ENCODE measurements at places on chromosomes 6 and 20.

DNA sequence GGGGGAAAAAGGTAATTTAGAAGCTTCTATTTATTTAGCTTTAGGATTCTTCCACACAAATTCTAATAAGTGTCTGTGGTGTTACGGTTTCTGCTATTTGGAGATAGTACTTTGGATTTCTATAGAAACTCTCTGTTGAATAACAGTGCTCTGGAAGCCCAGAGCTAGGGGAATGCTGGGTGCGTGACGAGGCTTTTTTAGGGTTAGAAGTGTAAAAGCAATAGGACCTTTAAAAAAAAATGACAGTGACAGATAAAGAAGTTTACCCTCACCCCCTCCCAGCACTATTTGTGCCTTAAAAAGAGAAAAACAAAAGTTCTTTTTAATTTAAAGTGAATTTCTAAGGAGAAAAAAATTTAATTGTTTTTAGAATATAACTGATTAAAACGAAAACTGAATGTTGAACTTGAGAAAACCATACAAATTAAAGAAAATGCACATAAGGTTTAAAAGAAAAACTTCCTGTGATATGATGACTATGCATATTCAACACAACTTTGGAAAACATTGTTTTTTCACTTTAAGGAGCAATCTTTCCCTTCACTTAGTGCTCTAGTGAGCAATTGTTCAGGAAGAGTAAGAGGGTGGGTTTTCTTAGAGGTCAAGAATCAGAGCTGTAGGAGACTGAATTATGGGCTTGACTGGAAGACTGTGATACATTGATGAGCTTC is 89.6 kb upstream of the RIPOR2 start:
- DNase-seq, result no peak

DNA sequence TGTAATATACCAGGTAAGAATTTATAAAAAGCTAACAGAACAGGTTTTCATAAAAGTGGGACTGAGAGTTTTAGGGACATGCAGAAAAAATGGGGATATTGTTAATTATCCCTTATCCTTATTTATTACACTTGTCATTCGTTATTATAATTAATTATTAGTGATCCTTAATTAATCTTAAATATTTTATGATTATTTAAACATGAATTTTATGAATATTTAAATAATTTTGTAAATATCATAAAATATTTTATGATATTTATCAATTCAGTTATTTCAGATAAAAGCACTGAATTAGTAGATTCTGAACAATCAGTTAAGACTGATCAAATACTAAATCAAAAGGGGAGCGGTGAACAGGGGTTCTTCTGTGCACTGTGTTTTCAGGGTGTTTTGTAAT is 300.1 kb downstream of the PAX1 start:
- no peak for DNase-seq

DNA sequence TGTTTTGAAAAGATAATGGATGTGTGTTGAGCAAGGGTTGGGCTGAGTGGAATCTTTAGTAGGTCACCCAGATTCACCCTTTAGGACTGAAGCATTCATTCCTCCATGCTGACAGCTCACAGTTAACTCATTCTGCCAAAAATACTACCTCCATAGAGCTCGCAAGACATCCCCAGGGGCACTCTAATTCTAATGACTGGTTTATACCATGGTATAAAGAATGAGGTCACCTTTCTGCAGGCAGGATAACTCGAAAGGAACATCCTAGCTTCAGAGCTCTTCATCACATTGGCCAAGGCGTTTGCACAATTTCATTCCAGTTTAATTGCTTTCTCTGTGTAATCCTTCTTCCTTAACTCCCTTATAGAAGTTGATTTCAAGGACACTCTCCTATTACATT is 1257.2 kb upstream of the EYS start:
- no peak for DNase-seq

GRCh38 chr6:7541175-7542064 is at the start of gene DSP:
DSP (plus strand) TSS chr6:7541671; CDS start chr6:7541916, 245 bp downstream.
- no peak for DNase-seq

DNA sequence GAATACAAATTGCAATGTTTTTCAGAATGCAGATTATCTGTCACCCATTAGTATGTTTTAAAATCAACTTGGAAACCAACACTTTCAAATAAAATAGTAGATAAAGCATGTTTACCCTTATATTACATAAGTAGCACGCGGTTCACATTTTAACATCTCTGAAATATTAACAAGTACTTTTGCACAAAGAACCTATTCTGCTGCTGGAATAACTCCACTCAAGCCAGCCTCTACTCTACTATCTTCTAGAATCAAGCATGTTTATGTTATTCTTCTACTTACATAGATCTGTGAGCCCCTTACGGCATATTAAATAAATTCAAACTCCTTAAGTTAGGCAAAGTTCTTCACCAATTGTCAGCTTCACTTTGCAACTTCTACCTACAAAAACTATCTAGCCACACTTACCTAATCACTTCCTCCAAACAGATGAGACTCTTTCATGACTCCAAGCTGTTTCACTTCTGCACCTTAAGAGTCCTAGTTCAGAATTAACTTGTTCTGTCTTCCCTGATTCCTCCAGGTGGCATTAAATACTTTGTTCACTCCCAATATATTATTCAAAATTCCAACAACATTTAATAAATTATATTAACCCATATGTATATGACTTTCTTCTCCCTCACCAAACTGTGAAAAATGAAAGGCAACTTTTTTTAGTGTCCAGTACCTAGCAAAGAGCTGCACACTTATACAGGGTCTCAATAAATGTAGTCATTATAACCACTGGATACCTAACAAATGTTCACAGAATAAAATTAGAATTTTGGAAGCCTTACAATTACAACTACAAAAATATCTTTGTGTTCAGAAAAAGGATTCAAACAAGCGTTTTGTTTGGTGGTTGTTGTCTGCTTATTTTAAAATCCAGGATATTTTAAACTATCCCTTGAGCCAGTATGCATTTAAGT is 12.1 kb downstream of the CEP85L start:
- no peak for DNase-seq

DNA sequence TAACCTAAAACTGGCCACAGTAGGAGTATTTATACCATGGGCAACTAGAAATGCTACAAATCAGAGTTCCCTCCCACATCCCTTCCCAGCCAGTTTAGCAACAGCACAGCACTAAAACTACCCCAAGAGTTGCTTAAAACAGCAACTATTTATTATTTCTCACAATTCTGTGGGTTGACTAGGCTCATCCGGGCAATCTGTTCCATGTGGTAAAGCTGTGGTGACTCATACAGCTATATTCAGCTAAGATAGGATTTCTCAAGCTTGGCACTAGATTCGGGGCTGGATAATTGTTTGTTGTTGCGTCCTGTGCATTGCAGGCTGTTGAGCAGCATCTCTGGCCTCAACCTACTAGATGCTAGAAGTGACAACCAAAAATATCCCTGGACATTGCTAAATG is 8.6 kb upstream of the HECA start:
- no peak for DNase-seq

Measured in caudate nucleus (tissue), 63 donors.